ENCODE measurements at places on chromosomes 16 and 17. TPM values are rescaled to one million over a fixed set of nuclear protein-coding genes. Genes with fewer than 3 reads are reported as not detected.

DNA sequence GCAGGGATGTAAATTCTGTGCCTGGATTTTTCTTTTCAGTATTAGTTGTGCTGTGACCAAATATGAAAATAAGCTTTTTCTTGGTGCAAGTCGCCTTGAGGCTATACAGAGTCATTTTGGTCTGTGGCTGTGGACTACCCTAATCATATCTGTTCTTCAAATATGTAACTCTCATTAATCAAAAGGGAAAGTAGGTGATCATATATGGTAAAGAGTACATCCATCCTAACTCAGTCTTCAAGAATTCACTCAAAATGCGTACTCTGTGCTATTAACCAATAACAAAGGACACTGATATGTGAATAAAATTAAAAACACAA is 2.6 kb downstream of the CPD start:
- H3K36me3 ChIP-seq: peaks cover 6% of the 10 kb centered on the region
- DNase-seq: no peak
- H3K27ac ChIP-seq: no peak overlapping the region
- peak overlapping the region; percentile 85 for H3K4me3 ChIP-seq

DNA sequence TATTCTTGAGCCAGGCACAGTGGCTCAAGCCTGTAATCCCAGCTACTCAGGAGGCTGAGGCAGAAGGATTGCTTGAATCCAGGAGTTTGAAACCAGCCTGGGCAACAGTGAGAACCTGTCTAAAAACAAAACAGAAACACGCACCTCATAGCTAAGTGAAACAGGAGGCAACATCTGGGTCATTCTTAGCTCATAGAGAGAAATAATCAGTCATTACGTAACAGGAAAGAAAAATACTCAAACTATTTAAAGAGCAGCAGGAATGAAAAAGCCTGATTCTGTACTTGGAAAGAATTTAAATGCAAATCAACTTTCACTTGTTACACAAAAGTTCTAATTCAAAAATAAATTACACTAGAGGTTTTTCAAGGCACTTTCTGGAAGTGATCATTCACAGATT is 17.2 kb downstream of the CHCT1 start:
- H3K4me3 ChIP-seq: no peak overlapping the region
- H3K36me3 ChIP-seq: no peaks in the 10 kb centered on the region
- H3K27me3 ChIP-seq: no peaks in the 10 kb centered on the region
- no peak overlapping the region for H3K27ac ChIP-seq

DNA sequence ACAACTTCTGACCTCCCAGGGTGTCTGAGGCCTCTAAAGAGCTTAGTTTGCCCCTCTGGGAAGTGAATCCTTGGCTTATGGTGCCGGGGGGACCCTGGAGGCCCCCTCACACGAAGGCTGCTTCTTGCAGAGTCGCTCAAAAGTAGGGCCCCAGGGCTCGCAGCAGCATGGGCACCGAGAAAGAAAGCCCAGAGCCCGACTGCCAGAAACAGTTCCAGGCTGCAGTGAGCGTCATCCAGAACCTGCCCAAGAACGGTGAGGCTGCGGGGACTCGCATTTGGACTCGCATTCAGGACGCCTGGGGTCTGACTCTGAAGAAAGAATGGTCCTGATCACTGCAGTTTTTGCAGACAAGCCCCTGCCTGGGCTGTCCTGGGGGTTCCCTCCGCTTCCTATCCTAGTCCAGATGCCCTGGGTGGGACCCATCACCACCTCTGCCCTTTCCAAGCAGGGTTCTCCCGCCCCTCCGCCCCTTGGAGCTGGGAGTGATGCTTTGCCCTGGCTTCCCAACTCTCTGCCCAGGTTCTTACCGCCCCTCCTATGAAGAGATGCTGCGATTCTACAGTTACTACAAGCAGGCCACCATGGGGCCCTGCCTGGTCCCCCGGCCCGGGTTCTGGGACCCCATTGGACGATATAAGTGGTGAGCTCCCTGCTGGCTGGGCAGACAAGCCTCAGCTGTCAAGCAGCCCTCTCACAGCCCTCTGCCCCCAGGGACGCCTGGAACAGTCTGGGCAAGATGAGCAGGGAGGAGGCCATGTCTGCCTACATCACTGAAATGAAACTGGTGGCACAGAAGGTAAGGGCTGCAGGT is 698 bp downstream of the ACBD4 start:
- H3K4me1 ChIP-seq: no peaks in the 10 kb centered on the region
- H3K36me3 ChIP-seq: peaks cover 4% of the 10 kb centered on the region
- no peak for DNase-seq
- no peak overlapping the region for H3K27ac ChIP-seq
- no peaks in the 10 kb centered on the region for H3K27me3 ChIP-seq

CMTM2 gene
- not detected for total RNA-seq

GPR179 gene
- total RNA-seq: not detected

KREMEN2 gene
- total RNA-seq: 14.6 TPM

TNK1 gene
- total RNA-seq: 11.2 TPM

KRT27 gene
- total RNA-seq: not detected

PIRT gene
- total RNA-seq: not detected
